ENCODE measurements at places on chromosomes 2 and 18. TPM values are rescaled to one million over a fixed set of nuclear protein-coding genes. Genes with fewer than 3 reads are reported as not detected.

DNA sequence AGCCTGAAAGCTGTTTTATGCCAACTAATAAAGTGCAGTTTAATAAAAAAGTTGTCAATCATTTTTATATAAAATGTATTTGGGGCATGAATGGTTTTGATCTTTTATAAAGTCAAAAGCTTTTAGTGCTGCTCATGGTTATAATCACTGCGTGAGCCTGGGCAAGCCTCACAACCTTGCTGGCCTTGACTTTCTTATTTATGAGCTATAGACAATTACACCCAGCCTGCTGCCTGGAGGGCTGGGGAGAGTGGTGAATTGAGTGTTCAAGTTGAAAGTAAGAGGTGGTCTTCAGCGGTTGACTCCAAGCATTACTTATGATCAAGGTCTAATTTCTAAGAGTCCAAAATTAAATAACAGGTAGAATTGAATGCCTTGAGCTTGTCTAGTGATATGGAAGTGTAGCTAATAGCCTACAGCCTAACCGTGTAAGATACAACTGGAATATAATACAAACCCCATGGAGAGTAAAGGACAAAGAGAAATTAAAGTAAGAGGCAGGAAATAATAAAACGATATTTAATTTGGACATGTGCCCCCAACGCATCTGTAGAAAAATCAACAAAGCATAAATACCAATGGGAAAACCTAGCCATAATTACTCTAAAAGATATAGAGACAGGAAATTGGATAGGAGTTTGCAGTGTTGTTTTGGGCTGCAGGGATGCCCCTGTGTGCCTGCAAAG lies 106.0 kb upstream of the CYP1B1 start:
- no peak overlapping the region for H3K27ac ChIP-seq
- no peaks in the 10 kb centered on the region for H3K4me1 ChIP-seq
- H3K27me3 ChIP-seq = no peaks in the 10 kb centered on the region
- DNase-seq = no peak

- no peaks in the 10 kb centered on the region for H3K36me3 ChIP-seq
- no peak overlapping the region for H3K27ac ChIP-seq
- no peaks in the 10 kb centered on the region for H3K4me1 ChIP-seq
- H3K4me3 ChIP-seq = no peak overlapping the region
- H3K27me3 ChIP-seq = no peaks in the 10 kb centered on the region
Observed at GRCh38 chr2:240300261-240300821, 135.1 kb upstream of the GPC1 start.

GRCh38 chr2:69798909-69799526 lies 30.4 kb upstream of the GMCL1 start:
- no peaks in the 10 kb centered on the region for H3K36me3 ChIP-seq
- no peaks in the 10 kb centered on the region for H3K4me1 ChIP-seq
- H3K27ac ChIP-seq = no peak overlapping the region
- H3K27me3 ChIP-seq = no peaks in the 10 kb centered on the region
- DNase-seq = no peak
- no peak overlapping the region for H3K4me3 ChIP-seq

DNA sequence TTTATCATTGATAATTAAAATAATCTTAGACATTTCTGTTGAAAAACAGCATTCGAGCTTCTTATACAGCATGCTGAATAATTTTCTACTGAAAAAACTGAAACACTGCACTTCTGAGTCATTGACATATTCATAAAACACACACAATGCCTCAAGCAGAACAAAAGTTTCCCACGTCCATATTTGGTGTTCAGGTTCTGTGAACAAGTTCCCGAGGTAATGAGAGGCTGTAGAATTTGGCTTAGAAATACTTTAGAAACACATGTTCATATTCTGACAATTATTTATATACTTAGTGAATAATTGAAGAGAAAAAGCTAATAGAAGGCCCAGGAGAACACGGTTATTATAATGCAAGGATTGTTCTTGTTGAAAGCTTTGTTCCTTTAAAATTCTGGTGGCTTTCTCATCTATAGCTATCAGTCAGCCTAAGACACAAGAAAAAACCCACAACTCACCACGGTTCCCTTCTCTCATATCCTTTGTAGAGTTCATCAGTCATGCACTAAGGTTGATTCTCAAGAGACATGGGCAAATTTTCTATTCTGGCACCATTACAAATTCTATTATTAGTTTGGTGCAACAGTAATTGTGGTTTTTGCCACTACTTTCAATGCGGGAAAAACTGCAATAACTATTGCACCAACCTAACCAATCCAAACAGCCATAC lies 194.4 kb downstream of the TMX3 start:
- no peaks in the 10 kb centered on the region for H3K27me3 ChIP-seq
- DNase-seq = no peak
- H3K4me1 ChIP-seq = no peaks in the 10 kb centered on the region
- no peak overlapping the region for H3K4me3 ChIP-seq

GRCh38 chr2:6054161-6054671 lies 362.0 kb downstream of the SOX11 start:
- H3K27ac ChIP-seq = no peak overlapping the region
- DNase-seq = no peak
- H3K4me1 ChIP-seq = no peaks in the 10 kb centered on the region
- H3K36me3 ChIP-seq = no peaks in the 10 kb centered on the region
- H3K4me3 ChIP-seq = no peak overlapping the region

DNA sequence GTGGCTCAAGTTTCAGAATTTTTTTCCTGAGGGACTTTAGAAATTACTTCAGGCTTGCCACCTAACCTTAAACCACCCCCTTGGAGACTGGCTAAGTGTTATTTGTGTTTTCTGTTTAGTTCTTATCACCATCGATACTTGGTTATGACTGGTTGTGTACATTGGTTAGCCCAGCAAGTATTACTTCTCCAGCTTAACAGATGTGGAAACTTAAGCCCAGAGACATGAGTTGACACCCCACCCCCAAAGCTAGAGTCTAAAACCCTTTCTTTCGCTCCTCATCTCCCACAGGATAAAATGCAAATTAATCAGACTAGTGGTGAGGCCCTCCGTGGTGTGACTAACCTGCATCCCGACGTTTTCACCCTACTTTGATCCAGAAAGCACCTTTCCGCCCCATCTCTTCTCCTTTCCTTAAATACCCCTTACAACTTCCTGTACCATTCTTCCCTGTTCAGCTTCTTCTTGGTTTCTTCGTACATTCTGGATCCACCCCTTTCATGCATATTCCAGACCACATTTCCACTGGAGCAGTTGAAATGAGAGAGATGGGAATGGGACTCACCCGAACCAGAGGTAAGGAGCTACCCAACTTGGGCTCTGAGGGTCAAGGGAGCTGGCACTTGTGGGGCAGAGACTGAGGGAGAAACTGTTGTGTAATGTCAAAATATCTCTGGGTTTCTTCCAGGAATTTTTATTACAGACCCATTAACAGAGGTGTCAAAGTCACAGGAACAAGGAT lies 819 bp upstream of the MAP3K2 start:
- H3K4me1 ChIP-seq = peaks cover 23% of the 10 kb centered on the region
- peak overlapping the region; percentile 100 for H3K27ac ChIP-seq
- no peak for DNase-seq
- peak overlapping the region; percentile 78 for H3K4me3 ChIP-seq
- no peaks in the 10 kb centered on the region for H3K27me3 ChIP-seq

- H3K27me3 ChIP-seq = no peaks in the 10 kb centered on the region
- H3K4me3 ChIP-seq = no peak overlapping the region
- H3K36me3 ChIP-seq = no peaks in the 10 kb centered on the region
- no peaks in the 10 kb centered on the region for H3K4me1 ChIP-seq
- H3K27ac ChIP-seq = no peak overlapping the region
Observed at GRCh38 chr2:75604484-75604883, 42.1 kb upstream of the MRPL19 start.

SERPINB3 gene
- polyA plus RNA-seq = not detected

GRCh38 chr2:172461591-172462372 lies 34.4 kb downstream of the ITGA6 start:
- no peaks in the 10 kb centered on the region for H3K36me3 ChIP-seq
- H3K27ac ChIP-seq = peak overlapping the region; percentile 69
- H3K4me3 ChIP-seq = peak overlapping the region; percentile 68

DNA sequence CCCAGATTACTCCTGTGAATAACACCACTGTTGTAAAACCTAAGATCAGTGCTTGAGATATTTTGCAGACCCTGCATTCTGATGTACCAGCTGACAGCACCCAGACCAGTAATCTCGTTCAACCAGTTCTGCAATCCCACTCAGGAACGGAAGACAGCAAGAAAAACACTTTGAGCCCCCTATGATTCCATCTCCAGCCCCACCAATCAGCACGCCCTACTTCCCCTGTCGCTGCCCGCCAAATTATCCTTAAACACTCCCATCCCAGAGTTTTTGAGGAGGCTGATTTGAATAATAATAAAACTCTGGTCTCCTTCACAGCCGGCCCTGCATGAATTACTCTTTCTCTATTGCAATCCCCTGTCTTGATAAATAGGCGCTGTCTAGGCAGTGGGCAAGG lies 173.9 kb upstream of the CDH2 start:
- H3K27ac ChIP-seq = no peak overlapping the region
- no peak for DNase-seq
- no peaks in the 10 kb centered on the region for H3K27me3 ChIP-seq
- no peak overlapping the region for H3K4me3 ChIP-seq
- no peaks in the 10 kb centered on the region for H3K36me3 ChIP-seq

DNA sequence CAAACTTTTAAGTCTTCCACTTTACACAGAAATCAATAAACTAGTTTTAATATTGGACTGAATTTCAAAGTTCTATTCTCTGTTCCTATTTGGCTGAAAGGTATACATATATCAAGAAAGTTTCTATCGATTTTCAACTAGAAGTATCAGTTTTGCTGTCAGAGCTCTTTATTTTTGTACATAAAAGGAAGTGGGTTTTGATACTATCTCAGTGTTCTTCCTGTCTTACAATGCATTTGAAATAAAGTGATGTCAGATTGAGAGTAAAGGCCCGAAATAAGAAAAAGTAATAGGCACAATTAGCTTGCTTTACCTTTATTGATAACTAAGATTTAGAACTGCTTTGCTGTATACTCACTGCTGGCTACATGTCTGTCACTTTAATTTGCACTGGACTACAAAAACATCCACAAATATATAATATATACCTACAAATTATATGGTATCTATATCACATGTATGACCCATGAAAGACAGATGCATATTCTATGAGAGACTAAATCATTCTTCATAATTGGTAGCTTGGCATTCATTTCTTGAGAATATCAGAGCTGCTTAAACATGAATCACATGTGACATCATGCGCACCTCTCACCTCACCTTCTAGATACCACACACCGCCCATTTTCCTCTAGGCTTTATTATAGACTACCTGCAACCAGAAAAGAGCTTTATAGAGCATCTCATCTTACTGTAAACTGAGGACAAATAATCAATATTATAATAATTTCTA lies 83.6 kb downstream of the ASXL2 start:
- H3K27ac ChIP-seq = peak overlapping the region; percentile 63
- DNase-seq = peak; percentile 46
- no peaks in the 10 kb centered on the region for H3K36me3 ChIP-seq

Measured in naive thymus-derived CD4-positive, alpha-beta T cell (primary cell).